CD8-positive, alpha-beta memory T cell (primary cell): ENCODE measurements at places on chromosomes 1 and 21. TPM values are rescaled to one million over a fixed set of nuclear protein-coding genes. Genes with fewer than 3 reads are reported as not detected.

- H3K36me3 ChIP-seq: no peaks in the 10 kb centered on the region
- H3K27ac ChIP-seq: no peak overlapping the region
- H3K4me1 ChIP-seq: no peaks in the 10 kb centered on the region
- H3K4me3 ChIP-seq: no peak overlapping the region
- no peak for DNase-seq
Measured at GRCh38 chr1:17546946-17547670, 7.6 kb downstream of the ARHGEF10L start.

- H3K27ac ChIP-seq: no peak overlapping the region
- no peaks in the 10 kb centered on the region for H3K4me1 ChIP-seq
- DNase-seq: peak; percentile 64
- no peaks in the 10 kb centered on the region for H3K36me3 ChIP-seq
- no peak overlapping the region for H3K4me3 ChIP-seq
- no peaks in the 10 kb centered on the region for H3K27me3 ChIP-seq
Measured at GRCh38 chr21:14737922-14738321, 191.8 kb upstream of the SAMSN1 start.

- H3K27ac ChIP-seq: no peak overlapping the region
- H3K4me3 ChIP-seq: no peak overlapping the region
- H3K4me1 ChIP-seq: no peaks in the 10 kb centered on the region
- no peaks in the 10 kb centered on the region for H3K36me3 ChIP-seq
Measured at GRCh38 chr21:38416791-38417190, 81.5 kb downstream of the ERG start.

- H3K36me3 ChIP-seq: no peaks in the 10 kb centered on the region
- no peak for DNase-seq
- no peak overlapping the region for H3K27ac ChIP-seq
- H3K4me1 ChIP-seq: no peaks in the 10 kb centered on the region
Measured at GRCh38 chr1:183284086-183284485, 98.0 kb downstream of the LAMC2 start.

GRCh38 chr1:229751610-229752009 lies 125.6 kb downstream of the URB2 start:
- no peaks in the 10 kb centered on the region for H3K27me3 ChIP-seq
- H3K4me3 ChIP-seq: no peak overlapping the region
- H3K36me3 ChIP-seq: no peaks in the 10 kb centered on the region
- no peak overlapping the region for H3K27ac ChIP-seq
- peaks cover 9% of the 10 kb centered on the region for H3K4me1 ChIP-seq
- no peak for DNase-seq

DNA sequence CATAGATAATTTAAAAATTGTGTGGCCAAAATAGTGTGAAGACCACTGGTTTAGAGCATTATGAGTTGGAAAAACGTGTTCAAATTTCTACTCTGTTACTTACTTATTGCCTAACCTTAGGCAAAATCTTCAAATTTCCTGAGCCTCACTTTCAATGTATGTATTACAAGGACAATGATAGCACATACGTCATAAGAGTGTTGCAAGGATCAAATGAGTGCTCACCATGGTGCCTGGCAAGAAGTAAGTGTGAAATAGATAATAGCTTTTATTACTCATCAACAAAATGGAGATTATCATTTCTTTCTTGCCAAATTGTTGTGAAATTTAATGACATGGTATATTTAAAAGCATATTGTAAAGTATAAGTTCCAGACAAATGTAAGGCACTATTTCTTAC lies 57.2 kb downstream of the FH start:
- H3K36me3 ChIP-seq: no peaks in the 10 kb centered on the region
- no peaks in the 10 kb centered on the region for H3K4me1 ChIP-seq
- no peak overlapping the region for H3K27ac ChIP-seq
- no peaks in the 10 kb centered on the region for H3K27me3 ChIP-seq
- no peak overlapping the region for H3K4me3 ChIP-seq

DNA sequence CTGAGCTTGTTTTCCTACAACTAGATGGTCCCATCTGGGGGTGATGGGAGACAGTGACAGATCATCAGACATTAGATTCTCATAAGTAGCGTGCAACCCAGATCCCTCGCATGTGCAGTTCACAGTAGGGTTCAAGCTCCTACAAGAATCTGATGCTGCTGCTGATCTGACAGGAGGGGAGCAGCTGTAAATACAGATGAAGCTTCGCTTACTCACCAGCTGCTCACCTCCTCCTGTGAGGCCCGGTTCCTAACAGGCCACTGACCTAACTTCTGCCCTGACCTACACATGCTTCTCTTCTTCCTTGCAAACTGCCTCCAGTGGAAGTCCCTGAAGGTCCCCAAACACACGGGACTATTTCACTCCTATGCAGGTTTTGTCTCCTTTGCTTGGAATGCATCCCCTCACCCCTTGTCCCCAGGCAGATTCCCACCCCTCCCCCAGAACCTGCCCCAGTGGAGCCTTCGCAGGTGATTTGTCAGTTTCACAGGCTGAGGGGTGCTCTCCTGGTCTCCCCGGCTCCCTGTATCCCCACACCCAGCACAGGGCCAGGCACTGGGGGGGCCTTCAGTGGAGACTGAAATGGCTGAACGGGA lies 5.7 kb upstream of the ZBTB48 start:
- H3K27me3 ChIP-seq: no peaks in the 10 kb centered on the region
- peaks cover under 1% of the 10 kb centered on the region for H3K4me1 ChIP-seq
- no peak for DNase-seq
- H3K4me3 ChIP-seq: no peak overlapping the region

DNA sequence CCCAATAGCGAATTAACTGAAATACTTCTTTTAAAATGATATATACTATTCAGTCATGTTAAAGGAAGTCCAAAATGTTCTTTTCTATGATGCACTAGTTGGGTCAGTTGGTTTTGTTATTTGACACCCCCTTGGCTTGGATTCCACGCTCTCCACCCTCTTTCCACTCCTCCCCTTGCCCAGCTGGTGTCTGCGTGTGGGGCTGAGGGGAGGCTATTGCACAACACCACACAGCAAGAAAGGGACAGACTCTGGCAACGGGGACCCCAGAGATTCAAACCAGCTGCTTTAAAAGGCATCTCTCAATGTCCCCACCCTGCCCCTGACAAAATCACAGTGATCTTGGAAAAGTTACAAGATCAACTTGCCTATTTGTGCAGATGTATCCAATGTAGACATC lies 394.3 kb downstream of the TGFB2 start:
- H3K4me1 ChIP-seq: no peaks in the 10 kb centered on the region
- no peak overlapping the region for H3K4me3 ChIP-seq
- no peaks in the 10 kb centered on the region for H3K36me3 ChIP-seq
- H3K27ac ChIP-seq: no peak overlapping the region

DNA sequence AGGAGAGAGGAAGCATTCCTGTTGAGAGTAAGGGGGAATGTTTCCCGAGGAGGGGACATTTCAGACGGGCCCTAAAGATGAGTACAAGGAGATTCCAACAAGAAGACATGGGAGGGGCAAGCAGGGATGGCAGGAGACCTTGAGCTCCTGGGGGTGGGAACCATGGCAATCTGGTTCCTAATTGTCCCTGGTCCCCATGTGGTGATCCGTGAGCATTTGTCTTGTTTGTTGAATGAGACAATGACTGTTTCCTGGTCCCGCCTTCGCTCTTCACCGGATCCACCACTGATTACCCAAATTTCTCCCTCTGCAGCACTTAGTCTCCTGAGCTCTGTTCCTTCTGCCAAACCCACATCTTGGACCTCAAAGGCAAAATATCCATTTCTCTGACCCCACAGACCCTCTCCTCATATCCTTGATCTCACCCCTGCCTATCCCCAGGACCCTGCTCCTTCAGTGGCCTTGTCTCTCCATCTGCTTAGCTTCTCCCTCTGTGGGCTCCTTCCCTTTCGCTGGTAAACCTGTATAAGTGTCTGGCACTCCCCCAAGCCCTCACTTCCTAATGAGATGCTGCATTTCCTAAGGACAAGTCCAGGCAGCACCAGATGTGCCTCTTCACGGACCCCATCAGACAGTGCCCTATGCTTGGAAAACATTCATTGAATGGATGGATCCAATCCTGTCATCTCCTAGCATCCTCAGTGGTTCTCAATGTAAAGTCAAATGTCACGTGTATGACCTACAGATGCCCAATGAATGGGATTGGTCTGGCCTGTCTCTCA lies 8.3 kb upstream of the CSF1 start:
- H3K4me1 ChIP-seq: peaks cover 26% of the 10 kb centered on the region
- H3K27me3 ChIP-seq: no peaks in the 10 kb centered on the region
- H3K36me3 ChIP-seq: no peaks in the 10 kb centered on the region
- no peak overlapping the region for H3K27ac ChIP-seq
- H3K4me3 ChIP-seq: no peak overlapping the region

DNA sequence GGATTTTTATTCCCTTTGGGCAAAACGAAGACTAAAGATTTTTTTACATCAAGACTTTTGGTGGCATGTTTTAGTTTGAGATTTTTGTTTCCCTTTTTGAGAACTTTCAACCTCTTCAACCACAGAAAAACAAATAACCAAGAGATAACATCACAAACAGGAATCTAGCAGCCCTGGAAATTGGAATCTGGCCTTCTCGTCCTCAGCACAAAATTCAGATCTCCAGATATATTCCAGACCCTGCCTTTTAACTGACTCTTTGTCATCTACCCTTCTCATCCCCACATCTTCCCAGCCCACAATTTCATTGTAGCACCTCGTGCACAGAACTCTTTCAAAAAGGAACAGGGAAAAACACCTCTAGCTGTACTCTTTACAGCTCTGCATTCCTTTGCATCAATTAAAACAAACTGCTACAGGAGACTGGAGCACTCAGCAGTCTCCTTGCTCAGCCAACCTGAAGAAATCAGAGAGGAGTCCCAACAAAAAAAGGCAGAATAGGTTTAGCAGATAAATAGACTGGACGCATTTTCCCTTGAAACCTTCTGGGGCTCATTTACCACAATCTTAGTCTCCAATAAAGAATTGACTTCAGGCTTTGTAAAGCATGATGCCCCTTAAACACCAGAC lies 251.0 kb downstream of the TTLL7 start:
- no peak overlapping the region for H3K4me3 ChIP-seq
- no peaks in the 10 kb centered on the region for H3K36me3 ChIP-seq
- no peak overlapping the region for H3K27ac ChIP-seq
- no peak for DNase-seq

DNA sequence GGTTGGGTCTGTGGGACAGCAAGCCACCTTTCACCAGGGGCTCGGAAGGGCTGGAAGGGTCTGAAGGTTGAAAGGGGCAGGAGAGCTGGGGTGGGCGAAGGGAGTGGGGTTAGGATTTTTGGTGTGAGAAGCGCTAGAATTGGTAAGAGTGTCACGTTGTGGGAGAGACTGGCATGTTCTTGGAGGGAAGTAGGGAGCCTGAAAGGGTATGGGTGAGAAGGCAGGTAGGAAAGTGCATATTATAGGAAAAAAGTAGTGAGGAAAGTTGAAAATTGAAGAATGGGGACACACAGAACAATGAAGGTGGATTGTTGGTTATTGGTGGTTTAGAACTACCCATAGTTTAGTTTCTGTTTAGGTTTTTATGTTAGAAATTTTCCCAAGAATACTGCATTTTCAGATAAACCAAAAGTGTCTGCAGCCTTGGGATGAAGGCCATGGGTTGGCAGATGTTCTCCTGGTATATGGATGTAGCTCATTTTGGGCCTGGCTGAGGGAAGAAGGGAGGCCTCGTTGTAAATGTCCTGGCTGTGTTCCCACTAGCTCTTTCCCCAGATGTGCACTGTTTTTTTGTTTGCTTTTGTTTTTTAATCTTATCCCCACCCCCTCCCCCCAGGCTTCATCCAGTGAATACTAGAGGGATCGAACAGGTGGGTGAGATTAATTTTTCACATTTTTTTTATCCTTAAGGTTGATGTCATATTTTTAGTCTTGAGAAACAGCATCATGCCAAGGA lies 1.2 kb downstream of the LRRC42 start:
- peaks cover 37% of the 10 kb centered on the region for H3K4me1 ChIP-seq
- peaks cover 4% of the 10 kb centered on the region for H3K36me3 ChIP-seq
- peak overlapping the region; percentile 54 for H3K4me3 ChIP-seq
- DNase-seq: no peak
- H3K27me3 ChIP-seq: no peaks in the 10 kb centered on the region

DNA sequence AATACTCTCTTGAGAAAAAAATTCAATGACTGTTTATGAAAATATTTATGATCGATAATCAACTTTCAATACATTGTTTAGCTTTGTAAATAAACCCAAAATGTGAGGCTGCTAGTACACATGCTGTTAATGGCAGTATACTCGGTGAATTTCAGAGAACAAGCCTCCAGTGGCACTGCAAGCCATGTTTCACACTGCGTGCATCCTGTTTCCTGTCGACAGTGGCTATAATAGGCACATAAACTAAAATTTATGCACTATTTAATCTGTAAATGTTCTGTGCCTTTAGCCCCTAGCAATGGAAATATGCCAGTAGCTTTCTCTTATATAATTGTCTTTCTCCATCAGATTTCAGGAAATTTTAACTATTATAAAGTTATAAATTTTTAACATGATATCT lies 26.3 kb upstream of the RGS18 start:
- H3K27me3 ChIP-seq: no peaks in the 10 kb centered on the region
- no peak overlapping the region for H3K27ac ChIP-seq
- H3K4me1 ChIP-seq: no peaks in the 10 kb centered on the region
- no peak for DNase-seq
- H3K4me3 ChIP-seq: no peak overlapping the region
- no peaks in the 10 kb centered on the region for H3K36me3 ChIP-seq

GRCh38 chr1:45275054-45275453 lies 51.6 kb upstream of the HPDL start:
- H3K27me3 ChIP-seq: no peaks in the 10 kb centered on the region
- no peak overlapping the region for H3K4me3 ChIP-seq
- no peak for DNase-seq
- H3K27ac ChIP-seq: no peak overlapping the region
- H3K36me3 ChIP-seq: no peaks in the 10 kb centered on the region

GRCh38 chr1:153793973-153794615 lies 18.9 kb downstream of the SLC27A3 start:
- H3K27me3 ChIP-seq: no peaks in the 10 kb centered on the region
- no peak for DNase-seq
- no peak overlapping the region for H3K27ac ChIP-seq

DNA sequence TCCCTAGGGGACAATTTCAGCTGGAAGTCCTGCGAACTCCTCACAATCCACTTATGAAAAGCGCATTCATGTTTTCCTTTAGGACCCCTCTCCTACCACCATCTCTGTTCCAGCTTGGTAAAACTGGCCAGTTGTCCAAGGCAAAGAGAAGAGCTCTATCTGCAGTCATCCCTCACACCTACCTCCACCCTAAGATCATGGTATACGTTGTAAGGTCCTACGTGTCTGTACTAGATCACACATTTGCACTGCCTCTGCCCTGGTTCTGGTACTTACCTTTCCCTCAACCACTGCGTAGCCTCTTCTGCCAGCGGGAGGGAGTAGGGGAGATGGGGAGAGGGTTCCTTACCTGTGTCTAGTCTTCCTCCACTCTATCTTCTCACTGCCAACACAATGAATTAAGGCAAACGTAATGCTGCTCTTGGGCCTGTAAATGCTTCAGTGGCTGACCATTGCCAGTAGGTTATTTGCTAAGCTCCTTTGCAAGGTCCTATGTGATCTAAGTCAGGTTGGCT lies 739 bp upstream of the NUP133 start:
- H3K27me3 ChIP-seq: no peaks in the 10 kb centered on the region
- H3K36me3 ChIP-seq: no peaks in the 10 kb centered on the region
- H3K27ac ChIP-seq: peak overlapping the region; percentile 94
- peak overlapping the region; percentile 71 for H3K4me3 ChIP-seq
- DNase-seq: no peak
- peaks cover 21% of the 10 kb centered on the region for H3K4me1 ChIP-seq

Gene NHLH1
- 0.48 TPM for total RNA-seq

Gene PRR9
- total RNA-seq: not detected

Gene OR2W3
- total RNA-seq: not detected

Gene PHACTR4
- total RNA-seq: 23.2 TPM

Gene ATP1A4
- not detected for total RNA-seq

Gene TLR5
- total RNA-seq: 0.46 TPM

Gene AVPR1B
- total RNA-seq: not detected
